ENCODE measurements at places on chromosomes 5 and 9.

DNA sequence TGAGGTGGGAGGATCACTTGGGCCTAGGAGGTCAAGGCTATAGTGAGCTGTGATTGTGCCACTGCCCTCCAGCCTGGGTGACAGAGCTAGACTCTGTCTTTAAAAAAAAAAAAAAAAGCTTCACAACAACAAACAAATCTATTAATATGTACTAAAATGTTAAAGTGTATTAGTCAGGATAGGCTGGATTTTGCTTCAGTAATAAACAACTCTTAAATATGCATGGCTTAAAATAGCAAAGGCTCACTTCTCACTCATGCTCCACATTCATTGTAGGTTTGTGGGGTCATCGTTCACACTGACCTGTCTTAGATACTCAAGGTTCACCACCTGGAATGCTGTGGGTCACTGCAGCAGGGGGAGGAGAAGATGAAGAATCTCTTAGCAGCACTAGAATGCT lies 33.8 kb upstream of the COL15A1 start:
- no peak for DNase-seq

GRCh38 chr5:66793049-66793448 lies 196.9 kb downstream of the MAST4 start:
- DNase-seq = no peak

DNA sequence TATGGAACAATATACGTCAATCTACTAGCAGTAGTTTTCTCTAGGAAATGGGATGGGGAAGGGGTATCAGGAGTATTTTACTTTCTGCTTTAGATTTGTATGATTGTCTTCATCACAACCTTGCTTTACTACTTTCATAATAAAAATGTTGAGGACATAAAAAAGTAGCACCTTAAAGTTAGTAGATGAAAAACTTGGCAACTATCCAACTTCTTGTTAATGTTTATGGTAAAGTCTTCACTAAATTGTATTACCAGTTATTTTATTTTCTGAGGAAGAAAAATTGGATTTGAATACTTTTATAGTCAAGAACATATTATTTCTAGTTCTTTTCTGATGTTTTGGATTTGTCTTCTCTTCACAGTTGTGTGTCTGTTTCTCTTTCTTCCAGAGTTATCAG lies 372.1 kb downstream of the ARRDC3 start:
- DNase-seq = no peak

- no peak for DNase-seq
Measured at GRCh38 chr5:58961631-58962280, 378.9 kb downstream of the RAB3C start.

- DNase-seq = peak; percentile 72
Measured at GRCh38 chr5:177362610-177363507, 5.1 kb downstream of the RGS14 start.

- DNase-seq = no peak
Measured at GRCh38 chr9:77284616-77285015, 107.3 kb downstream of the VPS13A start.

- no peak for DNase-seq
Measured at GRCh38 chr5:94407023-94407422, 211.4 kb downstream of the KIAA0825 start.

- no peak for DNase-seq
Measured at GRCh38 chr9:73871636-73872035, 625.5 kb upstream of the RORB start.

GRCh38 chr5:117954331-117954730 lies 1034.0 kb downstream of the DTWD2 start:
- peak; percentile 15 for DNase-seq

- DNase-seq = no peak
Measured at GRCh38 chr9:35570709-35571504, 34.2 kb upstream of the TESK1 start.

DNA sequence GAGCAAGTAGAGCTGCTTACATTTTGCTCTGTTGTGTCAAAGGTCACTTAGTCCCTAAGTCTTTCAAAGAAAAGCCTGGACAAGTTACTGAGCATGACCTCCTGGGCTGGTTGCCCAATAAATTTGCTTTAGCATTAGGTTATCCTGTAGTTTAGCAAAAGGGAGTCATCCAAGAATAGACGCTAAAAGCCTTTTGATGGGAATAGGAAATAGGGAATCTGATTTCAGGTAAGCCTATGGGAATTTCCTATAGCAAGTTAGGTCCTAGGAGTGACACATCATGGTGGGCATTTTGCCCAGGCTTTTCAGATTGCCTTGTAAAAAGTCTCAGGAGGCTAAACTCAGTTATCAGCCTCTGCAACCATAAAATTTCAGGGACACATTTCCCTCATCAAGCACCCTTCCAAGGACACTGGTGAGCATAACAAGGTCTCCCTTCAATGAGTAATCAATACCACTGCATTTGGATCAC lies 67.6 kb upstream of the RANBP3L start:
- no peak for DNase-seq

DNA sequence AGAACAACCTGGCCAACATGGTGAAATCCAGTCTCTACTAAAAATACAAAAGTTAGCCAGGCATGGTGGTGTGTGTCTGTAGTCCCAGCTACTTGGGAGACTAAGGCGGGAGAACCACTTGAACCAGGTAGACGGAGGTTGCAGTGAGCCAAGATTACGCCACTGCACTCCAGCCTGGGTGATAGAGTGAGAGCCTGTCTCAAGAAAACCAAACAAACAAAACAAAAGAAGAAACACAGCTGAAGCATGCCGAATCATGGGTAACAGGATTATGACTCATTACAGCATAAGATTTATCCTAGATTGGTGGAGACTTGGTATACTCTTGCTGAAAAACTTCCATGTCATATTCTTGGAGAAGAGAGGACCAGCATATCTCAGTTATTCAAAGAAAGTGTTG lies 236.7 kb upstream of the CCNH start:
- DNase-seq = no peak

DNA sequence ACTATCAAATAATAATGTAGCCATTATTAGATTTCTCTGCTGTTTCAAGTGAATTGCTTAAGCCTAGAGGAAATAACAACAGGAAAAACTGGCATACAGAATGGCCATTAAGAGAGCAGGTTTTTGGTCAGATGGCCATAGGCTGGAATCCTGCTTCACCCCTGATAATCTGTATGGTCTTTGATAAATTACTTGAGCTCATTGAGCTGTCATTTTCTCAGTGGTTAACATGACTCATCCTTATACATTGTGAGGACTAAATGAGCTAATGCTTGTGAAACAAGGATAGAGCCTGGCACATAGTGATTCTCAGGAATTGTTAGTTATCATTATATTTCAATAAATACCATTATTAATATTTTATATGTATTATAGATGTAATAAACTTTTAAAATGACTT lies 516.5 kb downstream of the KIF4B start:
- DNase-seq = no peak

DNA sequence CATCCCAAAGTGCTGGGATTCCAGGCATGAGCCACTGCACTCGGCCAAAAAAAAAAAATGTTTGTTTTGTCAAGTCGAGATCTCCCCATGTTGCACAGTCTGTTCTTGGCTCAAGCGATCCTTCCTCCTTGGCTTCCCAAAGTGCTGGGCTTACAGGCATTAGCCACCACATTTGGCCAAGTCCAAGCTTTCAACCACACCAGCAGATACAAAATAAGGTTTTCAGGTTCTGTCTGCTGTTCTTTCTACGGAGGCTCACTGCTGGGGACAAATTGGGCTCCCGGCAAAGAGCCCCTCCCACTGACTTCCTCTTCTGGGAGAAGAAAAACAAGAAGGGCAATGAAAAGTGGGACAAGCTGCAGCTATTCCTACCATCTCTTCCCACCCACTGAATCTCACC lies 37.6 kb upstream of the GGTA1 start:
- DNase-seq = no peak

DNA sequence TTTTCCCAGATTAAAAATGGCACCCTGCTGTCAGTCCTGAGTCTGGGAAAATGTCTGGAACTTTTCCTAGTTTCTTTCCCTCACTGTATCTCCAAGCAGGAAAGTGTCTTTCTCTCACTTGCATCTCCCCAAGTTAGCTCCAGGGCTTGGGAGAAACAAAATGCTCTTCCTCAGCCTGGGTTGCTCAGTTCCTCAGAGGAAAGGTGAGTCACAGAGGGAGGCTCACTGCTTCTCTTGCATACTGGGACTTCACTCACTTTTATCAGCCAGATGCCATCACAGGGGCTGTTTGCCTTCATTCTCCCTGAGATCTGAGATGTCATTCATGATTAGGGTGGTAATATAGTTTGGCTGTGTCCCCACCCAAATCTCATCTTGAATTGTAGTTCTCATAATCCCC lies 519.9 kb downstream of the SEMA5A start:
- DNase-seq = no peak

DNA sequence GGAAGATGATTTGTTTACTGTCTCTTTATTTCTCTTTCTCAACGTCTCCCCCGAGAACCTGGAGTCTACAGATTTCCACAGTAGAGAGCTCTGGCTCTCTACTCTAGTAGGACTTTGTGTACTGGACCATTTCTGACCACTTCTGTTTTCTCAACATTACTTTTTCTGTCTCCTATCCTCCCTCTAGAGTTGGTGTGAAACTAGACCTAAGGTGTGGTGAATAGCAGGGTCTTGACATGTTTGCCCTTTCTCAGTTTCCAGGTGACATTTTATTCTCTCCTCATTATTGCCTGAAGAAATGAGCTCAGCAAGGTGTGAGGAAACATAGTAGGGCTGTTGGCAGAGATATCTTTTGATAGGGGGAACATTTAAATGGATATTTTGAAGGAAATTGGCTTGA lies 62.1 kb upstream of the IL6ST start:
- no peak for DNase-seq

- peak; percentile 55 for DNase-seq
Measured at GRCh38 chr9:2231829-2232228, 216.7 kb downstream of the SMARCA2 start.

DNA sequence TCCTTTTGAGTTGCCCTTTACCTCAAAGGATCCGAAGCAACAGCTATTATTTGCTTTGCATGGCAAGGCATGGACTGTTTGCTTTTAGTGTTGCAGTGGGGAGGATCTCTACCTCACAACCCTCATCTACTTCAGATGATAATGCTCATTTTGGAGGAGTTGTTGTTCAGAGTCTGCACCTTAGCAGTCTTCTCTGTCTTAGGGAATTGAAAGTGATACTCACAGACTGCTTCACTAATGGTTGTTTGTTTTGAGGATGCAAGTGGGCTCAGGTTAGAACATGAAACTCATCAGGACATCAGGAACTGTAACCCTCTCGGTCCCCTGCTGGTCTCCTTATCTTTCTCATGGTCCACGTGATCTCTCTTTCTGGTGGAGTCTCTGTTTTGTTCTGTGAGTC lies 172.9 kb upstream of the ANKH start:
- DNase-seq = no peak

DNA sequence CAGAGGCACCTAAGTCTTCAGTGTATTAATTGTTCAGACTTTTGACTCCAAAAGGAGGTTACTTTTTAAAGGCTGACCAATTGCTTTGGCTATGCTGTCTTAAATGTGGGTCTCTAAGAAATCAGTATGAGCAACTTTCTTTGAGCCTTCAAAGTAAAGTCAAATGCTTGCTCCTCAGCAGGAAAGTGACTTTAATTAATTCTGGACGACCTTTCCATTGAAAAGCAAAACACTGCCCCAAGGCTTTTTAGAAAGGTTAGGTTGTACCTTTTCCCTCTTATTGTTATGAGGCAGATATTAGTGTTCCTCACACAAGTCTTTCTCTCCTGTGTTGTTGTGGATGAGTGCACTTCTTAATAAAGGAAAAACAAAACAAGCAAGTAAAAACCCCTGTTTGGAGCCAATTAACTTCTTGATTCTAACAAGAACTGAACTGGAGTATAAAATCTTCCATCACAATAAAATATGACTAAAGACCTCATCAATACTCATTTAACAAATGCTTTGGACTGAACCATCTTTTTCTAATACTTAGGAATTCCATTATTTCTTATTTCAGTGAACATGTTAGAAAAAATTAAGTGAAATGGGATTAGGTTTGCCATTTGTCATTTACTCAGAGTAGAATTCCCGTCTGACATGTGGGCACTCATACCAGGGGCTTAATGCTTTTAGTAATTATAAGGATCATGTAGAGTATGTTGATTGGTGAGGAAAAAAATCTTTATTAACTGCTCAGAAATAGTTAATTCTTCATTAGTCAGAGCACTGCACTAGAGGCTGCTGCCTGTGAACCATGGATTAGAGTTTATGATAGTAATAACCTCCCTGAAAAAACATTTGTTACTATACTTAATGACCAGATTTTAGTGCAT lies 159.1 kb upstream of the ZNF608 start:
- DNase-seq = no peak

GRCh38 chr5:39580702-39581453 lies 156.1 kb upstream of the DAB2 start:
- peak; percentile 61 for DNase-seq

DNA sequence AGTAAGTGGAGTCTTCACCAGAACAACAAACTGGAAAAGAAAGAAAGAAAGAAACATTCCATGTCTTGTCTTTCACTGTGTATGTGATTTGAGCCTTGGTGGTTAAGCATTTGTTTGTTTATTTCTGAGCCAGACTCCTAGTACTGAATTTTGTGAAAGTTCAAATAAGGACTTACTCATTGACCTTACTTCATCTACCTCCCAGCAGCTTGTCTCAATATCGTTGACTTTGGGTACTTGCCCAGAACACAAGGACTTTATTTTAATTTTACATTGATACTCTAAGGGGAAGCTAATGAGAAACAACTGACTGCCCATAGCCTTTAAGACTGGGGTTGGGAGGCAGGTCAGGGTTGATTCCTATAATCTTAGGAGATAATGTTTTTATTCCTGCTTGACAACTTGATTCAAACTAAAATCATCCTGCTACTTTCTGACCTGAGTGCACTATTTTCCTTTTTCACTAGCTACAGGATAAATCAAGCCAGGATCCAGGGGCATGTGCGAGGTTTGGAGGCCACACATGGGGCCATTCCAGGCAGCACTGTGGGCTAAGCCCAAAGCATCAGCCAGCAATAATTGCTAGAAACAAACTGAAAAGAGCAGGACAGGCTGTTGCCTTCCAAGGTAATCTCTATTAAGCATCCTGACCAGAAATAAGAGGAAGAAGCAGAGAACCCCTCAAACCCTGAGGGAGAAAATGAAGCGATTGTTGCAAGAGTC lies 138.9 kb upstream of the RUSC2 start:
- DNase-seq = no peak

All from AG08395 (cell line).